ENCODE measurements at places on chromosomes 5 and 9.

DNA sequence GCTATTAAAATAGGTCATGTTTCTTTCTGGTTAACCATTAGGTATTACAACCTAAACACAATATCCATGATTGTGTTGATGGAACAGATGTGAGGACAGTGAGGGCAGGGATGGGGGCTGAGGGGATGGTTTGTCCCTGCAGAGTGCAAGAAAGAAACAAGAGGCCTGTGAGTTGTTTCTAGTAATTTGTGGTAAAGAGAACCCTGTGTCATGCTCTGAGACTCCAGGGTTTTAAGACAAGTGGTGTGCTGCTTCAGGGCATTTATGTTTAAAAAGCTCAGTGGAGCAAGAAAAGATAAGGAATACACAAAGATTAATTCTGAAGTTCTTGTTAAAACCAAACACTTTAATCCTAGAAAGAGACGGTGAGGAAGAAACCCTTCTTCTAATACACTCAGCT is 656.5 kb downstream of the TLE1 start:
- DNase-seq = no peak

DNA sequence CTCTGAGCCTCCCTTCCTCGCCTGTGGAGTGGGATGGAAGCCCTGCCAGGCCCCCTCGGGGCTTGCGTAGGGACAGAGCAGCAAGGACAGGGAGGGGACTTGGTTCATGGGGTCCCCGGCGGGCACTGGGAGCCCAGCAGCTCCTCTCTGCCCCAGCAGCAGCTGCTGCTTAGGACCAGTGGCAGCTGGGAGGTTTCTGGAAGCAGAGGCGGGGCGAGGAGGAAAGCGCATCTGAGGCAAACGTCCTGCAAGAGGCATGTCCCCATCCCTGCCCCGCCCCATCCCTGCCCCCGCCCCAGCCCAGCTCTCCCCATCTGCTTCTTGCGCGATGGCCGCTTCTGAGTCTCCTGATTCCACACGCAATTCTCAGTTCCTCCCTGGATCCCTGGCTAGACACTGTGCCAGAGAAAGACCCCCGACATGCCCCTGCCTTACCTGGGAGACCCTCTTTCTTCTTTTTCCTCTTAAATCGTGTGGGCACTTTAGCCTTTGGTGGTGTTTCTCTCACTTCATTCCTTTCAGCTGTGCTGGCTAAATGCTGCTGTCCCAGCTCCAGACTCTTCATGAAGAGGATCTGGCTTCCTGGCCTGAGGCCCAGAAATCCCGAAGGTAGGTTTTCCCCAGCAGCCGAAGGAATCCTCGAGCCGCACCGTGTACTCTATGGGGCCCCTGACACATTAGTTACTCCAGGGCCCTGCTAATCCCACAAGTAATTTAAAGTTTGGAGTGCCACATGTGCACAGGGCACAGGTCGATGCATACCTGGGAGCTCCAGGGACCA is 4.4 kb upstream of the OR2S2 start:
- no peak for DNase-seq

- DNase-seq = no peak
Measured at GRCh38 chr5:164377746-164378145, 872.3 kb downstream of the MAT2B start.

GRCh38 chr9:20070336-20070735 is 281.5 kb upstream of the SLC24A2 start:
- no peak for DNase-seq

- no peak for DNase-seq
Measured at GRCh38 chr9:136700304-136700703, 12.1 kb upstream of the DIPK1B start.

DNA sequence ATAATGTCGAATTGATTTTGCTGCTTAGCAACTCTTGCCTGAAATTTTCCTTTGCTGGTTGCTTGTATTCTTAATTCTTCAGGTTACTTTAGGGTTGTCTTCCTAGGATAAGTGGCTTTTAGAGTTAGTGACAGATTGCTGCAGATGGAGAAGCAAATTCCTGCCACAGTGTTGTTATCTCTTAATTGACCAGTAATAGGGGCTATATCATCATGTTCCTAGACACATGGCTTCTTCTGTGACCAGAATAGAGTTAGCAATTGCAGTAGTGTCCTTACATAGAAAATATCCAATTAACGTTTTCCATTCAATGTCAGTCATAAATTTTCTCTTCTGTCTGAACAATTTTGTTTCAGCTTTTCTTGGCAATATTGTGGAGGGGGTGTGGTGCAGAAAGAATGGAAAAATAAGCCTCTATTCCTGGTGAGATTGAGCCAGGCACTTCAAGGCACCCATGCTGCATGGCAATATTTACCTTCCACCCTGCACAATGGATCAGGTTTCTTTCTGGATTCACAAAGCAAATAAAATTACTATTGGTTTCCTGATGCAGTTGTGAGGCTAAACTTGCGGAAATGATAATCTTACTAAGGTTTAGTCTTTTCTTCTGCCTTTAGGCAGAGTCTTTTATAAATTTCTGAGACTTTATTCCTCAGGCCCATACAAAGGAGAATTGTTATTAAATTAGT is 1481.5 kb downstream of the EFNA5 start:
- DNase-seq = peak; percentile 20

GRCh38 chr5:69288688-69289087 is 43.9 kb downstream of the CCDC125 start:
- DNase-seq = no peak

DNA sequence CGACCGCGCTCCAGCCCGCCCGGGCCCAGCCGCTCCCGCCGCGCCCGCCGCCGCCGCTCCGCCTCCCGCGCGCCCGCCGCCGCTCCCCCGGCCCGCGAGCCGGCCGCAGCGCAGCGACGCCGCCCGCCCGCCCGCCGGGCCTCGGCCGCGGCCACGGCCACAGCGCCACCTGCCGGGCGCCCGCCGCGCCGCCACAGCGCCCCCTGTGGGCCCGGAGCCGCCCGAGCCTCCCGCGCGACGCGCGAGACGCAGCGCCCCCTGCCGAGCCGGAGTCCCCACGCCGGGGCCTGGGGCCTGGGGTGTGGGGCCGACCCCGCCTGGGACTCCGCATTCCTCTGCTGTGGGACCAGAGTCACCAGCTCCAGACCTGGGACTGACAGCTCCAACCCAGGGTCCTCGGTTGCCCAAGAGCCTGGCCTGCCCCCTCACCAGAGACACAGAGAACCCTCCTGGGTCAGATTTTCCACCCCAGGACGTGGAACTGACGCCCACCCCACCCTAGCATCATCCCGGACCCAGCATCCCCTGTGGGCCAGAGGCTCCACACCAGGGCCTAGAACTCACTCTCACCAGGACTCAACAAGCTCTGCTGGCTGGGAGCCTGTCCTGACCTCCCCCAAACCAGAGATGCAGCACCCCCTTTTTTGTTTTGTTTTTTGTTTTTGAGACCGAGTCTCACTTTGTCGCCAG is at the start of gene RAPGEF1:
Gene RAPGEF1 (minus strand): TSS at position 118 of the 690 bp plus-strand sequence. CDS start 246 bp downstream, outside the sequence.
- peak; percentile 78 for DNase-seq

DNA sequence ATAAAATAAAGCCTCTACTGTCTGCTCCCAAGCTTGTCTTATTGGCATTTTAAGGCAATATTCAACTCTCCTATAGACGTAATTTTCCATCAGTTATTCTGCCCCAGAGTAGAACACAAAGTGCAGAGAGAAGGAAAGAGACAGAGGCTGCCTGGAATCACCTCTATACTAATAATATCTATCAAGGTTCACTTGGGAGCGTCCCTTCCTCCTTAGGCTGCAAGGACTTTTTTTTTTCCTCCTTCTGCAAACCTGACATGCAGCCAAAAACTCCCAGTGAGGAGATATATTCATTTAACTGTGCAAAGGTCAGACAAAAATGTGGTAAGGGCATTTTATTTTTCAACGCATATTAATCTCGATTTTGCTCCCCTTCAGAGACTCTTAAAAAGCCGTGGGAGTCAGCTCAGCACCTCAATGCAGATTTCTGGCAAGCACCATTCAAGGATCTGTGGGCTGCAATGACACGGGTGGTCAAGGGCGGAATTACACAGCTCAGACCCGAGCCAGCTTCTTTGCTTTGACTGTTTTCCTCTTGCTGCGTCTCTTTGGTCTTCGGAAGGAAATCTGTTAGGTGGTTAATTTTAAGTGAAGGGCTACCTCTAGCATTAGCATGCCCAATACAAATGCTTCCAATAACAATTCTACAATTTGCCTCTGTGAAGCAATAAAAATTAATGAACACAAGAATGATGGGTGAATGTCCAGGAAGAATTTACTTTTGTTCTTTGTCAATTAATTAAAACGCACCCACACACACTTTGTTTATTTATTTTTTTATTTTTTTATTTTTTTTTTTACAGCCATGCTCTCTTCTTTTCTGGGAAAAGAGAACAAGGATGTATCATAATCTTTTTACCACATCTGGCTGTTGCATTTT is 587.7 kb upstream of the GRAMD2B start:
- peak; percentile 2 for DNase-seq

DNA sequence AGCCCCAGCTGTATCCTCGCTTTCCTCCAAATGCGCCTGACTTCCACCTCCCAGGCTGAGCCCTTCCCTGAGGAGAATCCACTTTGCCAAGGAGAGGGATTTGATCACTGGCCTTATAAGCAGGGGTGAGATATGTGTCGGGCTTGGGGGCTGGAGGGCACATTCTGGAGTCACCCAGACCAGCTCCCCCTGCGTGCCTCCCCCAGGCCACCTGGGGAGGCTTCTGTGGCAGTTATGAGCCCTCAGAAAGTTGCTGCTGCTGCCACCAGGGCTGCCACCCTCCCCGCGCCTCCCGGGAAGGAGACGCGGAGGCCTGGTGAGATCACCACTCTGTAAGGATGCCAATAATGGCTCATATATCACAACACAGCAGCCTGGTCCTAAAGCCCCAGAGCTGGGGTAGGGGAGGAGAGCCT is 211.5 kb downstream of the PAPPA start:
- no peak for DNase-seq

GRCh38 chr9:78767490-78767889 is 470.6 kb downstream of the PSAT1 start:
- DNase-seq = no peak

GRCh38 chr5:134958755-134959154 is 9.0 kb upstream of the CATSPER3 start:
- no peak for DNase-seq

- DNase-seq = no peak
Measured at GRCh38 chr9:70987986-70988385, 133.4 kb downstream of the TRPM3 start.

DNA sequence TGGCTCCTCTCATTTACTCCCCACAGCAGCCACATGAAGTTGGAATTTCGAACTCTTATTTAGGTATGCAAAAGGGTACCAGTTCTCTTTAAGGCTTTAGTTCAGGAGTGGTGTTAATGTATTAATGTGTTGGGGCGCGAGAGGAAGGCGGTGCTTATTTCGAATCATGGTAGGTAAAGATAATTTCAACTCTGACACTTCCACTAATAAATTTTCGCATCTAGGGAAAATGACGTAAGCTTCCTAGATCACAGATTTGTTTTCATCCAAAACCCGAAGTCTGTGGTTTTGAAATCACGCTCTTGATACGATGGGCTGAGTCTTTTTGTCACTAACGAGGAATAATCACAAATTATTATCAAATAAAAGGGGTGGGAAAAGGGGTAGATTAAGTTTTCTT is 681 bp downstream of the PPWD1 start:
- no peak for DNase-seq
